SW 1271 (cell line): ENCODE measurements at places on chromosomes 7 and 10.

DNA sequence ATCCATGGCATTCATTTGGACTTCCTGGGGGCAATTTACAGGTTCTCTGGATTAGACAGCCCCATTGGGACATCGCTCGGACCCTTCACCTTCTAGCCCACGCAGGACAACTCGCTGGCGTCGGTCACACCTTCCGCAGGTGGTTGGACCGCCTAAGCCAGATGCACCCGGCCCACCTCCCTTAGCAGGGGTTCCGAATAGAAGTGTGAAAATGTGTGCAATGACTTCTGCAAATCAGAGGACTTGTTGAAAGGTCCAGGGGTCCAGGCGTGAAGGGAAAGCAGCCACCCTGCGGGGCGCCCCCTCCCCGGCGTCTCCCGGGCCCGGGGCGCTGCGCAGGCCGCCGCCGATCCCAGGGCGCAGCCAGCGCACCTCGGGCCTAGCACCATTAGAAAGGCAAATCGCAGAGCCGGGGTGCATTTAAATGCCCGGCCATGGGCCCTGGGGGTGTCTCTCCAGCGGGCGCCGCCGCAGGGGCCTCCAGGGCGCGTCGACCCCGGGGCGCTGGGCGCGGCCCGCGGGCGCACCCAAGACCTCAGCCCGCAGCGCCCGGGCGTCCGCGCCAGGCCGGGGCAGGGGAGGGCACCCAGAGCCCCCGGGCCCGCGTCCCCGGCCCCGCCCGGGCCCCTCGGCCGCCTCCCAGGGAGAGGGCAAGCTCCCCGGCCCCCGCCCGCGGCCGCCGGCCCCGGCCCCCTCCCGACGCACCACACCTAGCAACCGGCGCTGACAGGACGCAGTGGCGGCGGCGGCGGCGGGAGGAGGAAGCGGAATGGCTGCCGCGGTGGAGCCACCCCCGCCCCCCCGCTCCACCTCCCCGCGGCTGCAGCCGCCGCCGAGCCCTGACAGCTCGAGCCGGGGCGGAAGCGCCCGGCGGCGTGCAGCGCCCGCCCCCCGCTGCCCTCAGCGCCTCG, 1.2 kb downstream of the JAZF1 start:
- no peak for DNase-seq

GRCh38 chr7:27688056-27688455, 25.4 kb upstream of the HIBADH start:
- no peak for DNase-seq

DNA sequence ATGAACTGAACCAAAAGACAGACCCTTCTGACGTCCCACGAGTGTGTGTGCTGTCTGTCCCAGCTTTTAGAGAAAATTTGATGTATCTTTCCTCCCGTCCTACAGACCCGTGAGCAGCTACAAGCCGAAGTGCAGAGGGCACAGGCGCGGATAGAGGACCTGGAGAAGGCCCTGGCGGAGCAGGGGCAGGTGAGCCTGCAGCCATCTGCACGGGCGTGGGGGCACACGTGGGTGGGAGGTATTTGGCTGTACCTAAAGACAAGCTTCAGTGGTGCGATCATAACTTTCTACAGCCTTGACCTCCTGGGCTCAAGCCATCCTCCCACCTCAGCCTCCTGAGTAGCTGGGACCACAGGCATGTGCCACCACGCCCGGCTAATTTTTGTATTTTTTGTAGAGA, 41.7 kb upstream of the DPYSL4 start:
- no peak for DNase-seq

DNA sequence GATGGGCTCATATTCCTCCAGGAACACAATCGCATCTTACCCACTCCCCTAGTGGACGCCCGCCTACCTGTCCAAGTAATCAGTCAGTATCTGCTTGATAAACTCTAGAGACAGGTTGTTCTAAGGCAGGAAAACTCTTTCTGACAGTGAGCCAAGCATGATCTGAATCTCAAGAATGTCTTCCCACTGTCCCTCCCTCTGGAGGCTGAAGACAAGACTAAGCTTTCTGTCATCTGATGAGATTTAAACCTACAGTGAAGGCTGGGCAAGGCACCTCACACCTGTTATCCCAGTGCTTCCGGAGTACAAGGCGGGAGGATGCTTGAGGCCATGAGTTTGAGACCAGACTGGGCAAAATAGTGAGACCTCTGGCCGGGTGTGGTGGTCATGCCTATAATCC, 586.6 kb downstream of the GALNT17 start:
- no peak for DNase-seq

GRCh38 chr10:33010132-33011037, 52.4 kb upstream of the ITGB1 start:
- DNase-seq, result no peak

GRCh38 chr10:87935290-87936141, 72.1 kb downstream of the PTEN start:
- DNase-seq, result no peak

DNA sequence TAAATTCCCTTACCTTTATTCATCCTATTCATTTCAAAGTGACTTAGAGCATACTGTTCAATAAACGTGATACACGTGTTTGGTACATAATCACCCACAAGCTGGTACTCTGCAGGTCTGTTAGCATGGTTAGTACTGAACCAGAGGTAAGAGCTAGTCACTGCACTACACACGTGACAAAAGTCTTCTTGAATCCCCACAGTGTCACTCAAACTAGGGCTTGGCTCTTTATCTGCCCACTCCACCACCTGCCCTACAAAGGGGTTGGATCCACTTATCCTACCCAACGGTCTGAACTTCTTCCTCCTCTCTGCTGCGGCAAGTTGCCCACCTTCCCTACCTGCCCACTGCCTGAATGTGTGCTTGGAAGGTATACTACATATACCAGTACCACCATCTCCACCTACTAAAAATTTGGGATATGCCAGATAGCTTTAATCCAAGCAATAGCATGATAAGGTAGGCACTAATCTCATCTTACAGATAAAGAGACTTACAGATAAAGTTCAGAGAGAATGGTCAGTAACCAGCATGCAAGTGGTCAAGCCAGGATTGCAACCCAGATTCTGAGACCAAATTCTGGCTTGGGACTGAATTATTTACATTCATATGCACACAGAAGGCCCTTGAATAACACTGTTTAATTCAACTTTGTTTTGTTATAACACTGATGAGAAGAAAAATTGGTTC, 92.2 kb downstream of the SGMS1 start:
- DNase-seq, result no peak

- DNase-seq, result no peak
These were observed 10.2 kb downstream of the STK32C start for GRCh38 chr10:132297526-132297925.

DNA sequence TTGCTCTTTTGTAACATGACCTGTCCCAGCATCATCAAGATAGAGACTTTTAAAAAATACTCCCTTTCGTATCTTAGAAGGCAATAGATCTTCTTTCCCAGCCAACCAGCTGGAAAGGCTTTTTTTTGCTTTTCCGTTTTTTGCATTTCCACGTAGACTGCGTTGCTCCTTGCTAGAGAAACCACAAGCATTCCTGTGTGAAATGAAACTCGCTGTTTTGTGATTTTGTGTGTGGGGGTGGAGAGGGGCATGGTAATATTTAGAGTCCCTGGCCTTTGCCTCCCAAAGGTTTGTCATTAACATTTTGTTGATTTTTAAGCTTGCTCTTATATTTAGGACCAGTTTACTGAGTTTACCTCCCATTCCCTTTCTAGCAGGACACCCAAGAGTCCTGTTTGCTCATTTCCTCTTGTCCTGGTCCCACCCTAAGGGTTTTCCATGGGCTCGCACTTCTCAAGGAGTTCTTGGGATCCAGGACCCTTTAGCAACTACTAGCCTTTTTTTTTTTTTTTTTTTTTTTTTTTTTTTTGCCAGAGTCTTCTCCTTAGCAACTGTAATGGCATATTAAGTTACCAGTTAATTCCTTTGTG, 243.6 kb downstream of the BICC1 start:
- no peak for DNase-seq

DNA sequence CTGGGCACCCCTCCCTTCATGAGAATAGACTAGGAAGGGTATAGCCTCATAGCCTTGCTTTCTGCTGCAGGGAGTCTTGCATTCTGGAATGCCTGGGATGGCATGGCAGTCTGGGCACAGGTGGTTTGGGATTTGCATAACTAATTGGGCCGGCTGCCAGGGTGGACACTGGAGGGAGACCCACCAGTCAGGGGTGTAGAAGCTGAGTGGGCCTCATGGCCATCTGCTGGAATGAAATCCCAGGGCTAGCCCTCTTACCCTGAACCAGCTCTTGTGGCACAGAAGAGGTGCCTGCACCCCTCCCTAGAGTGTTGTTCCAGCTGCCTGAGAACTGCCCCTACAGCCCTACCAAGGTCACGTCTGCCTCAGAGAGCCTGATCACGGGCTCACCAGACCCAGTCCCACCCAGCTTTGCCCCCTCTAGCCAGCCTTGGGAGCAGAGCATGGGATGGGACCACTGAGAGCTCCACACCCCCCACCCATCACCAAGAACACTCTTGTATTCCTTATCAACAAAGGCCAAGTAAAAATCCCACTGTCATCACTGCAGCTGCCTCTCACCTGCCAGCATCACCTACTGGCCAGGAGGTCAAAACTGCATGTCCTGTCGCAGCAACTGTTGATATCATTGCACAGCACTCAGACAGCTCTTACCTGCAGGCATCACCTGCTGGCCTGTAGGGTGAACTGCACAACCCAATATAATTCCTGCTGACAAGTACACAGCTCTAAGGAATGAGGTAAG, 148.9 kb downstream of the ZEB1 start:
- no peak for DNase-seq

GRCh38 chr10:109027534-109028185, 895.7 kb downstream of the XPNPEP1 start:
- DNase-seq, result no peak

DNA sequence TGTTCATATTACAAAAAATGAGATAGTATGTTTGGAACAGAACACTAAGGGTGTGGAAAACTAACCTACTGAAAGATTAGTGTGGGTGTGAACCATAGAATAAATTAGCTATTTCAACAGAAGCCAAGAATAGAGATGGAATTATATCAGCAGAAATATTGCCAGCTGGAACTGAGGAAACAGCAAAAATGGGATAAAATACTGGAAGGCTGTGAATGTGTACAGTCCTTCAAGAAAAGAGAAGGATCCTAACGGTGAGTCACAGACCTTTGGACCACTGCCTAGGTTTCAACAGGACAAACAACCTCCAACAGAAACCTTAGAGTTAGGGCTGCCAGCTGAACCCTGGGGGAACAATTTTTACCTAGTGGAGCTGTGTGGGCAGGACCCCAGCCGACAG, 395.0 kb downstream of the ZWINT start:
- DNase-seq, result no peak

- DNase-seq, result no peak
These were observed 81.4 kb upstream of the FAM133B start for GRCh38 chr7:92671505-92672169.

GRCh38 chr7:137395420-137395819, 51.9 kb upstream of the PTN start:
- no peak for DNase-seq

DNA sequence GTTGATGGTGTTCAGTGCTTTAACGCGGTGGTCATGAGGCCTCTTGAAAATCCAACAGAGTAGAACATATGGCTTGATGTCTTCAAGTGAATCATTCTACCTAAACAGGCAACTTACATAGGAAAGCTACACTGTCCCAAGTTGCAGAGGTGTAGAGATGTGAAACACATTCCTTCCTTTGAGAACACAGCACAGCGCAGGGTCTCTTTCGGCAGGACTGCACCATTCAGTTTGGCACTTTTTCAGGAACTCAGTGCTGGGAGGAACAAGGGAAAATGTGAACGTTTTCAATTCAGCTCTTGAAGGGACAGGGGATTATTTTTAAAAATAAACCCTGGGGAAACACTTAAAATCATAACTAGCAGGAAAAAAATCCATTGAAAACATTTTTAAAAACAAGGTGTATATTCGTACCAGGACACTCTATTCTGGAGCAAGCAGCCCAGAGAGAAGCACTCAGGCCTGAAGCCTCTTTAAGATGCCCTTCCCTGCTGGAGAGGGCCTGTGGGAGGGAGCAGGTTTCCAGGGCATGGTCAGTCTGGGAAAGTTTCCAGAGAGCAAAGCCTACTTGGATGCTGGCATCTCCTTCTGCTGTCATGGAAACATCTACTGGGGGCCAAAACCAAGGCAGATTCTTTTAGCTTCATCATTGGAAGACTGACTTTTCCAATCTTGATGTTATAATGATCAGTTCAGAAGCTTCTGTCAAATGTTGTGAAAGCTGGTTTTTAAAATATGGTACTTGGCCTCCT, 60.4 kb upstream of the NPVF start:
- DNase-seq, result no peak

- no peak for DNase-seq
These were observed 133.7 kb upstream of the TNS3 start for GRCh38 chr7:47715631-47716068.

DNA sequence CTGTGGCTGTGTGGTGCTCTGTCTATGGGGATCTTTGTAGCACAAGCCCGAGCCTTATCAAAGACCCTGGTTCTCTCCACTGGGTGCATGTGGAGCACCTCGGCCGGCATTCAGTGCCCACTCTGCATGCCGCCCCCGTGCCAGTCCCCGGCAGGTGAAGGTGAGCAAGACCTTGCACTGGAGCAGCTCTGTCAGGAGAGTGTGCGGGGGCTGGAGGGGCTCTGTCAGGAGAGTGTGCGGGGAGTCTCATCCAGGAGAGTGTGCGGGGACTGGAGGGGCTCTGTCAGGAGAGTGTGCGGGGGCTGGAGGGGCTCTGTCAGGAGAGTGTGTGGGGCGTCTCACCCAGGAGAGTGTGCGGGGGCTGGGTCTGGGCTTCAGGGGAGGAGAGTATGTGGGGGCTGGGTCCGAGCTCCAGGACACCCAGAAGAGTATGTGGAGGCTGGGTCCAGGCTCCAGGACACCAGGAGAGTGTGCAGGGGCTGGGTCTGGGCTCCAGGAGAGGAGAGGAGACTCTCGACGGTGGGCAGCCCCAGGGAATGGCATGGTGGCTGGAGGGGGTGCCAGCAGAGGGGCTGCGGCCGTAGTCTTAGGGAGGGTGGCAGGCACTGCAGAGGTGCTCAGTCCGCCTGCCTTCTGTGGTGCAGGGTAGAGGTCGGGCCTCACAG, 40.8 kb downstream of the INPP5A start:
- DNase-seq, result no peak

DNA sequence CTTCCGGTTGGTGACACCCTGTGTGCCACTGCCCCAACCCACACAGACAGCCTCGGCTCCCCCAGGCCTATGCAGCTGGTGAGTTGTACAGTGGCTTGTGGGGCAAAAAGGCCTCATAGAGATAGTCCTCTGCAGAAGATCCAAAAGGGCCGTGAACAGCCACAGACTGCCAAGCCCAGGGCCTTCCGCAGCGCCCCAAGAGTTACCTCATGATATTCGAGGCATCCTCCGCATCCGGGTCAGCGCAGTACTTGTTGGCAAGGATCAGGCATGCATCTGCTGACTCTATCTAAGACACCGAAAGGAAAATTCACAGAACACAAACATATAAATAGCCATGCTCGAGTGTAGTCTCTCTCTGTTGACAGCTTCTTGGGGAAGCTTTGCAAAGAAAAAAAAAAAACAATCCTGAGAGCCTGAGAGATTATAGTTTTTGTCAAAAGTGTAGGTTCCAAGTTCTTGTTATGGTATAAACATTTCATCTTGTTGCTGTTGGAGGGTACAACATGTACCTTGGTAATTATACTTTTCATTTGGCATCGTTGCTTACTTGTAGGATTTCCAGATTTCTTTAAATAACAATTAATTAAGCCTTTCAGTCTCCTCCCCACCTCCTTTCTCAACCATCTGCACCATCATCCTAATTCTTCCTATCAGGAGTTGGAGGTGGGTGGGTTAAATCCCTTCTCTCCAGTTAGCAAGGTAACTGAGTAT, 553.0 kb downstream of the KCNMA1 start:
- DNase-seq, result no peak
